Breast epithelium (tissue), 4 donors: ENCODE measurements at places on chromosomes 3 and 15. TPM values are rescaled to one million over a fixed set of nuclear protein-coding genes. Genes with fewer than 3 reads are reported as not detected.

Gene GOLGA8K
- total RNA-seq = 0.80 TPM

Gene GABRR3
- not detected for total RNA-seq

DNA sequence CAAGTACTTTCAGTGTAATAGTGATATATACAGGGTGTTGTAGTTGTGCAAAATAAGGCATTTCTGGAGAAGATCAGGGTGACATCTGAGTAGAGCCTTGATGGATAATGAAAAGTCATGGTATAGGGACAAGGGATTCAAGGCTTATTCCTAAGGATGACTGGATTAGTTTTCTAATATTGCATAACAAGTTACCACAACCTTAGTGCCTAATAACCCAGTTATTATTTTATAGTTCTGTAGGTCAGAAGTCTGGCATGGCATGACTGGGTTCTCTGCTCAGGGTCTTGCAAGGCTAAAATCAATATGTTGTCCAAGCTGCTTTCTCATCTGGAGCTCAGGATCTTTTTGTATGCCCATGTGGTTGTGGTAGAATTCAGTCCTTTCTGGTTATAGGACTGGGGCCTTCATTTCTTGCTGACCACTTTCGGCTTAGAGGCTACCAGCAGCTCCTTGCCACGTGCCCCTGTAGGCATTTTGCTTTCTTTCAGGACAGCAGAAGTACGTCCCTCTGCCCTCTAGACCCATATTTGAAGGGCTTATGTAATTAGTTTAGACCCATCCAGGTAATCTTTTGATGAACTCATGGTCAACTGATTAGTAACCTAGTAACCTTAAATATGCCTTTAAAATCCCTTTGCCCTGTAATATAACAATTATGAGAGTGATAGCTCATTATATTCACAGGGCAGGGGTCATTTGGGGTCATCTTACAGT, 73.2 kb upstream of the LRRFIP2 start:
- DNase-seq = no peak

GRCh38 chr15:35936284-35936683, 390.3 kb upstream of the DPH6 start:
- DNase-seq = no peak

GRCh38 chr3:112010636-112011035, 11.9 kb downstream of the TAGLN3 start:
- DNase-seq = no peak

DNA sequence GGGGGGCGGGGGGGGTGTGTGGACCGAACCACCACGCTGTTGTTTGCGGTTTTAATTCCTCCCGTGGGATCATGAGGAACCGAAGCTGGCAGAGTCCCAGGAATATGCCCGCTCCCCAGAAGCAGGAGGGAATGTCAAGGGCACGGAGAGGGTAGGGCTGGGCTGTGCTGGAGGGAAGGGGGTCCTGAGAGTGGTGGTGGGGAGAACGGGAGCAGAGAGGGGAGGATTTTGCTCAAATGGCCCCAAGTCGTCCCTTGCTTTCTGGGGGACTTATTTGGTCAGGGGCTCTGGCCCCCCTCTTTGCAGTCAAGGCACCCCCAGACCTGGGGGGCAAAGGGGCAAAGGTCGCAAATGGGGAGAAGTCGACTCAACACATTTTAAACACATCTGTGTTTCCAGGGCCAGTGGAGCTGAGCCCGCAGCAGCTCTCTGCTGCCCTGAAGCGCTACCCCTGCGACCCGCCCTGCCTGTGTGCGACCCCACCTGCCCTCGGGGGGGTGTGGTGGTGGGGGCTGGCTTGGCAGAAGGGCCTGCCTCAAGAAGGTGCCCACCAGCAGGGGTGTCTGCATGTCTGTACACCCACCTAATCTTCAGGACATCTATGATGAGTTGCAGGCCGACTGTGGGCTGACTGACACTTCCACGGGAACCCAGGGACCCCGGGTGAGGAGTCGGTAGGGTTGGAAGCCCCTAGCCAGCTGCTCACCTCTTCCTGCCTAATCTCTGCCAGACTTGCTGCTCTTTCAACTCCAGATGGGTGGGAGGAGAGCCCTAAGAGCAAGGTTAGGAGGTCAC, 602 bp upstream of the ATP2B2 start:
- no peak for DNase-seq

DNA sequence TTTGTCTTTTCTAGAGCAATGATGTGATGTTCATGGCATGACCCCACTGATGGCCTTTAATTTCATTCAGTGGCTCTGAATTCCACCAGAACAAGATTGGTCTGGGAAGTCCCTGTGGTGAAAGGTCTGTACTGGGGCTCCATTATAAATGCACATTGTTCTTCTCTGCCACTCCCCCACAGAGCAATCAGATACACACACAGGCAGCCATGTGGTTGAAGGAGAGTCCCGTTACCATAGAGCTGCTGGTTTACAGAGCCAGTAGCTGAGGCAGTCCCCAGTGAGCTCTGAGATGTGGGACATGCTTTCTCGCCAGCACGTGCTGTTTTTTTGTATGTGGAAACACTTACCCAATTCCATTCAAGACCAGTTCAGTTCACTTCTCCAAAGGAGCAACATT, 172.7 kb upstream of the TRIM42 start:
- DNase-seq = no peak
